ENCODE measurements at places on chromosomes 12 and 14.
A peak's percentile ranks its signal among the peaks of the same experiment; 100 is the strongest.

DNA sequence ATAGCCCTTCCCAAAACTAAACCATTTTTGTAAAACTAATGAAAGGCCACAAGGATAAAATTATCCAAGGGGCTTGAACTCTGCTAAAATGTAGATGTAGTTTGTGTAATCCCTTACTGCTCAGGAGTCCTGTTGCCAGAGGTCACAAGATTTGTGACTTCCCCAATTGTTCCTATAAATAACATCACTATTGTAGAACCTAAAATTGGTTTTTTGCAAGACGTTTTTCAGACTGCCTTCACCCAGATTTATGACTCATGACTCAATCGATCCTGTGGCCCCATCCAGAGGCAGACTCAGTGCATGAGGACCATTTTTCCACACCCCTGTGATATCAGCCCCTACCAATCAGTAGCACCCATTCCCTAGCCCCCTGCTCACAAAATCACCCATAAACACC is 61.5 kb upstream of the RASSF8 start:
- no peak for DNase-seq

DNA sequence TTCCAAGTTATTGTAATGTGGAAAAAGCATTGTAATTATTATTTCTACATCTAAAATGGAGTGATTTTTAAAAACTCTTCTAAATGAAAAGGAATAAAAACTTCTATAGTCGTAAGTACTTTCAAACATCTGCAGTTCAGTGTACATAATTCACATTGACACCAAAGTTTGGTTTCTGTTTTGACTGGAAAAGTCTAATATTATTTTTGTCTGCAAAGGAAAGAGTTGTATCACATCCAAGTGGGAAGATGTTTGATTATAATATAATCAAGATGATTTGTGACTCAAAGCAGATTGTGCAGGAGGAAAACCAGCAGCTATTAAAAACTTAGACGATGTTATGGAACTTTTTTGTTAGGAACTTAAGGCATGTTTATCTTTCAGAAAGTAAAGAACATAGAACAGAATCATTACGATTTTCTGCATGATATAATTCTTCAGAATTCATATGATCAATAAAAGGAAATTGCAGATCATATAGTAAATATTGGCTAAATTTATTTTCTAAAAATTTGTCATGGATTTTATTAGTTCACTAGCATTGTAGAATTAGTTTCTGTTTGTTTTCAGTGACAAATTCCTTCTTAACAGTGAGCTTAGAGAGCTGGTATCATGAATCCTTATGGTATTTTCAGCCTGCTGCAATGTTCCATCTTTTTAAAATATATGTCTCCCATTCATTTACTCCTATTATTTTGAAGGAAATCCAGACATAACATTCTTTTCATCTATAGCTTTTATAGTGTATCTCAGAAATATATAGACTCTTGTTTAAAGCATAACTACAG is 145.8 kb downstream of the MIPOL1 start:
- DNase-seq, result peak; percentile 15

DNA sequence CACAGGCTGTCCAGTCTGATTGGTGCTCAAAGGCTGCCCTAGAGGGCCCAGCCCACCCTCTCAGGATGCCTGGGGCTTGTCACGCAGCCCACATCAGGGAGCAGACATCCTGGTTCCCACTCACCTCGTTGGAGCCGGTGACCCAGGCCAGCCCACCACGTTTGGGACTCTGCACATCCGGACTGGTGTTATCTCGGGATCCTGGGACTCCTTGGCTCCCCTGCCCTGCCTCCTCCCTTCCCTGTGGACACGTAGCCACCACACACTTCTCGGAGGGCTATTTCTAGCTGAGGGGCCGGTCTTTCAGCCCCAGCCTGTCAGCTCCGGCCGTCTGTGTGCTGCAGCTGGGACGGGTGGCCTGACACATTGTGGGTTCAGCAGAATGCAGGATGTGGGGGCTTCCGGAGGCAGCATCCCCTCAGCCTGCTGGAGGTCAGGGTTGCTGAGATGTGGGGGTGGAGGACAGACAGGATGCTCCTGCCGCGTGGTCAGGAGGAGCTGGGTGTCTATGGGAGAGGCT is 12.8 kb upstream of the FGF23 start:
- DNase-seq, result no peak

- no peak for DNase-seq
Observed at GRCh38 chr12:126847005-126847629, 1419.9 kb upstream of the TMEM132C start.

DNA sequence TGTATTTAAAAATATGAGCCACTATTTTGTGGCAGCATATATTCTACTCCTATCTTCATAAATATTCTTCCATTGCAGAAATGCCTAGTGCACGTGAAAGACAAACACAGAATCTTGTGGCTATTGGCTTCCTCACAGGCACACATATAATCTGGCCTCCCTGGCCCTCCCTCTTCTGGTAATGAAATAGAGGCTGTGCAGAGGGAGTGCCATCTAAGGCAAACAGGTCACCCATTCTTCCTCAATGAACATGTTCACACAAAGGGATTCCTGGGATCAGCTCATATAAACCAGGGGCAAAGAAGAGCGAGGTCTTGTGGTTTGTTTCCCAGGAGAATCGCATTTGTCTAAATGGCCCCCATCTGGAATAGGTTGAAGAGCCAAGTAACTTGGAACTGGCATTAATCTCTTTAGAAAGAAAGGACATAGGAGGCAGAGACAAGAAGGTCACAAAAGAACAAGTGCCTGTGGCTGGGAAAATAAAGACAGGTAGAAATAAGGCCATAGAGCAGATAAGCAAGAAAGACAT is 171.6 kb upstream of the PTPRQ start:
- no peak for DNase-seq

GRCh38 chr12:69070319-69071090 is 137.5 kb upstream of the CPM start:
- peak; percentile 54 for DNase-seq

GRCh38 chr12:124284368-124284767 is 10.5 kb upstream of the RFLNA start:
- no peak for DNase-seq

DNA sequence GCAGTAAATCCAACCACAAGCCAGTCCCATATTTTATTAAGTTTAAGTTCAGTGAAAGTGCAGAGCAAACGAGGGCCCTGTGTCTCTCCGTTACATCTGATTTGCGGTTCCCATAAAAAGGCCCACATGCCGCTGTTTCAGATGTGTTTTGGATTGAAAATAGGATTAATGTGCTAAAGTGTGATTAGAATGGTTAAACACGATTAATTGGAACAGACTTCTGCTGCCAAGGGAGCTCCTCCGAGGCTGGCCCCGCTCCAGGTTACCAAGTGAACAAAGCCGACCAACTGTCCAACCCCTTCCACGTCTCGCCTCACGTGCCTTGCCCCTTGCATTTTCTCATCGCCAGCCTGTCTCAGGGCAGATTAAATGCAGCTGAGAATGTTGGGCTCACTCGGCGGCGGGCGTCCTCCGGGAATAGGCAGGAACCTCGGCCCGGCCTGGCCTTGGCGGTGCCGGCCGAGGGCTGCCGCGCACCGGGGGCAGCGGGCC is 166.5 kb upstream of the GSC start:
- DNase-seq, result peak; percentile 77

GRCh38 chr12:26704214-26704613 is 128.8 kb downstream of the ITPR2 start:
- DNase-seq, result no peak

GRCh38 chr14:24928386-24928900 is 121.5 kb downstream of the STXBP6 start:
- no peak for DNase-seq

GRCh38 chr14:69351385-69351784 is 46.7 kb downstream of the ERH start:
- no peak for DNase-seq

DNA sequence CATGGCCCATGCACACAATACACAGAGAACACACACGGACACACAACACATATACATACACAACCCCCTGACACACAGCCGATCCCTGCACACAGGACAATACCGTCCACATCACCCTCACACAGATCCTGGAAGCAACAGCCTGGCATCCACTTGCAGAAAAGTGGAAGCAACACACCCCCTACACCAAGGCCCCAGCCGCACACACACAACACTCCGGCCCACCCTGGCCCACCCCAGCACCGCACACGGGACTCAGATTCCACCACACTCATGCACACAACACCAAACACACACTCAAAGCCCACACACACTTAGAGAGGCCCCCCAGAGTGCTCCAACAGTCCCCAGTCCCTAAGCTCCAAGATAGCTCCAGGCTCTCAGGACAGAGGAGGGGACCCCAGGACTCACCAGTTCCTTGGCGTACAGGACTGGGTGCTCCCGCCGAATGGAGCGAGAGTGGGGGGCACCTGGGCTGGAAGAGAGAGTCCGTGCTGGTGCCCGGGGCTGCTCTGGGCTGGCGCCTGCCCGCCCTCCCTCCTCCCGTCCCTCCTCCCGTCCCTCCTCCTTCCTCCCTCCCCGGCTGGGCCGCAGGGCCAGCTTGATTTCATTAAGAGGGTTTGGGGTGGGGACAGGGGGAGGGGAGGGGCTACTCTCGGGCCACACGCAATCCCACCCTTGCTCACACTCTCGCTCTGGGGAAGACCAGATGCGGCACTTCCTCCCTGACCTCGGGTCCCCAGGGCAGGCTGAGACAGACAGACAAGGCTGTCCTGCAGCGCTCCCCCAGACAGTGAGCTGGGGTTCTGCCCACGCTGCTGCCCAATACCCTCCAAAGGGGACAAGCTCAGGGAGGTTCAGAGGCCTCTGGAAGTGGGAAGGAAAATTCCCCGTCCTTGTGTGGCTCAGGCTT is at the start of gene TMEM119:
Gene TMEM119 (minus strand): TSS at position 526 of the 913 bp plus-strand sequence. CDS start 5,701 bp downstream, outside the sequence.
- DNase-seq, result peak; percentile 67

- DNase-seq, result no peak
Observed at GRCh38 chr14:99122521-99123125, 149.4 kb downstream of the BCL11B start.

- no peak for DNase-seq
Observed at GRCh38 chr12:19916974-19917373, 451.4 kb upstream of the PDE3A start.

GRCh38 chr12:52157566-52158150 is 34.2 kb downstream of the KRT80 start:
- DNase-seq, result no peak

- DNase-seq, result peak; percentile 31
Observed at GRCh38 chr14:95527387-95528002, 7.4 kb upstream of the GLRX5 start.

DNA sequence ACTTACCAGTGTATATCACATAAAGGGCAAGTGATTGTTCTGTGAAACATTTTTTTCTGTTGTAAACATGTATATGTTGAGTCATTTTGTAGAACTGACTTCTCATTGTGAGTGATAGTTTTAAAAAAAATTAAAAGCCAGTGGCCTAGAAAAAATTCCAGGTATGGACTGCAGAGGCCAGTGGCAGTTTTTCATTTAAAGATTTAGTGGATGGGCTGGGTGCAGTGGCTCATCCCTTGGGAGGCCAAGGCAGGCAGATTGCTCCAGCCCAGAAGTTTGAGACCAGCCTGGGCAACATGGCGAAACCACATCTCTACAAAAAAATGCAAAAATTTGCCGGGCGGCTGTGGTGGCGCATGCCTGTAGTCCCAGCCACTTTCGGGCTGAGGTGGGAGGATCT is 84.7 kb upstream of the MDM1 start:
- DNase-seq, result no peak

DNA sequence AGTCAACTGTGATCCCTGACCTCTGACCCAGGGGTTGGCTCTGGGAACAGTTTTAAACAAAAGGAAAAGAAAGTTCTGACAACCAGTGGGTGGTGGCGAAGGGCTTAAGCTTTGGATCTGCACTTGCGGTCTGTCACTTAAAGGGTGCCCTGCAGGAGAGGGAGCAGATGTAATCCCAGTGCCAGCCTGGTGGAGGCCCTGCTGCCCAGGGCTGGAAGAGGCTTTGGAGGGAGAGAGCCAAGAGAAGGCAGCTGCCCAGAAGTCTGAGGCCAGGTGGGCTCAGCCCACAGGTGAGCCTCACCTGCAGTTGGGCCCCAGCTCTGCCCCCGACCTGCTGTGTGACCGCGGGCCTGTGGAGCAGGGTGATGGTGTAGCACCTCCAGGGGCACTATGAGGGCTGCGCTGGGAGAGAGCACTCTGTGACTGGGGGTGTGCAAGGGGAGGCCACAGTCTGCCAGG is 19.1 kb downstream of the SH2B3 start:
- no peak for DNase-seq

DNA sequence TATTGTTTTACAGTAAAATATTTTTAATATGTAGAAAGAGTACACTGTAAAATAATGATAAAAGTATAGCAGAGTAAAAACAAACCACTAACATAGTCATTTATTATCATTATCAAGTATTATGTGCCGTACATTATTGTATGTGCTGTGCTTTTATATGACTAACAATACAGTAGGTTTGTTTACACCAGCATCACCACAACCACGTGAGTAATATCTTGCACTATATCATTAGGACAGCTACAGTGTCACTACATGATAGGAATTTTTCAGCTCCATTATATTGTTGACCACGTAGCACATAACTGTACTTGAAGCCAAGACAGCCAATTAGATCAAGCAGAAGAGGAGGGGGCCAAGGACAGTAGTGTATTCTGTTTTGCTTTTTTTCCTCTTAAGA is 415.4 kb downstream of the RAD51B start:
- no peak for DNase-seq

DNA sequence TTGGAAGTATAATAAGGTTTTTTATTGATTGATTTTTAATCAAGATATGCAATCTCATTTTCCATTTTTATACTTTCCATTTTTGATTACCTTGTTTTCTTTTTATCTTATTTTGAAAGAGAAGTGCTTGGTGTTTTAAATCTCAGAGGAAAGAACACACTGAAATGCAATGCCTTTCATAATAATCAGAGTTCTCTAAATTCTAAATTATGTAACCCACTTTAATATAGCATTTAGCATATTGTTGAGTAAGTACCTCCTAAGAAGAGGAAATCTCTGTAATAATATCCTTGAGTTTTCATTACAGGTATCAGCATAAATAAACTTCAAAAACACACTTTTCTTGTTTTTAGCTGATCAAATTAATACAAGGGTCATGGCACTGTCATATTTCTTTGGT is 96.9 kb downstream of the GTF2A1 start:
- no peak for DNase-seq

GRCh38 chr12:99926511-99927169 is 58.1 kb downstream of the ANKS1B start:
- no peak for DNase-seq

GRCh38 chr14:104295681-104296387 is 157.4 kb downstream of the KIF26A start:
- DNase-seq, result no peak

- DNase-seq, result peak; percentile 39
Observed at GRCh38 chr12:111529424-111530368, 69.4 kb downstream of the ATXN2 start.

DNA sequence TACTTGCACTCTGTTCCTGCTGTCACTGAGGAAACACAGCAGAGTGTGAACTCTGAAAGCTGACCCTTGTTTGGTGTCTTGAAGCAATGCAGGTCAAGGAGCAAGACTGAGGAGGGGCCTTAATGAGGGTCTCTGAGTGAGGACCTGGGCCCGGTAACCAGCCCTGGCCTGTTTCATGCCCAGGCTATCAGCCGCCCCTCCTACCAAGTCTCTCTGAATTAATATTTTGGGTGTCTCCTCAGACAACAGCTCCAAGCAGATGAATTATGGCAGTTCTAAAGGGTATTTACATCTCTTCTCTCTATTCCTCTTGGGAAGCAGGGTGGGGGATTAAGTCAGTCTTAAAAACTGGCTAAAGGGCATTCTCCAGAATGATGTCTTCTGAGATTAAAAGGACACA is 394.5 kb downstream of the ZFP36L1 start:
- no peak for DNase-seq

- DNase-seq, result no peak
Observed at GRCh38 chr12:128276471-128276870, 9.5 kb downstream of the TMEM132C start.

Data from renal pelvis (tissue), 12 donors.